Stimulated activated CD4-positive, alpha-beta T cell treated with anti-CD3 and anti-CD28 coated beads, TNF-alpha, amount 100 ng/mL, for 24 hours (primary cell): ENCODE measurements at places on chromosomes 5 and 9.

DNA sequence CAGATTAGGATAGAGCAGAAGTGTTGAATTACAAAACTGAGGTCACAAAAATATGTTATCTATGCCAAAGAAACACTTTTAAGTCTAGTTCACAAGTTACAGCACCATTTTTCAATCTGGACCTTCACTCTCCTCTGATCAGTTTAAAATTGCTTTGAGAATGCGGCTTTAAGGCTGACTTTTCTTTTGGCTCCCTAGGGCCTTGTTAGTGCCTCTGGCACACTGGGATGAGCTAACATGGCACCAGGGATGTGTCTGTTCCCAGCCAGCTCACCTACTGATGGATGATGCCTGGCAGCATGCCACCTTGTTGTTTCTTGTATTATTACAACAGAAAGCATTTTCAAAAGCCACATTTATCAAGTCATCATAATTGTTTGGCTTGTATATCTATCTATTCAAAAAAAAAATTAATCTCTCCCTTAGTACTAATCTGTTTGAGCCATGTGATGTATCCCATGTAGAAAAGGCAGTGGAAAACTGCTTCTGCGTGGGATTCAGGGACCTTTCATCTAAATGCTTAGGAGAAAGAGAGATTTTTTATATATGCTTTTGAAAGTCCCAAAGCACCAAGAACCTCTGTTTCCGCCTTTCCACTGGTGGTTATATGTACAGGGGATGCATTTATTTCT is 46.6 kb downstream of the ADAMTSL1 start:
- DNase-seq: no peak

- no peak for DNase-seq
Measured at GRCh38 chr5:168887931-168888330, 308.8 kb upstream of the PANK3 start.

DNA sequence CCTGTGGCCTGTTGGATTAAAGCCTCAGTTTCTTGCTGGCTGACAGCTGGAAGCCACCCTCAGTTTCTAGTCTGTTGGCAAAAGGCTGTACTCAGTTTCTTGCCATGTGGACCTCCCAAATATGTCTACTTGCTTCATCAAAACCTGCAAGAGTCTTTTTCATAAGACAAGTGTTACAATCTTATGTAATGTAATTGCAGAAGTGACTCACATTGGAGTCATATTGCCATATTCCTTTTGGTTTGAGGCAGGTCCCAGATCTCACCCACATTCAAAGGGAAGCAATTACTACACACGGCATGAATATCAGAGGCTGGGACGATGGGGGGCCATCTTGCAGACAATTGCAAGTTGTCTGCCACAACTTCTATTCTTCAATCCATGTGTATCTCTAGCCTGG is 286.7 kb upstream of the IL12B start:
- no peak for DNase-seq

- DNase-seq: no peak
Measured at GRCh38 chr5:33010846-33011245, 299.7 kb downstream of the NPR3 start.

GRCh38 chr9:112331674-112331952 is 1.8 kb downstream of the PTBP3 start:
- DNase-seq: no peak

GRCh38 chr5:153461341-153461740 is 29.1 kb upstream of the GRIA1 start:
- no peak for DNase-seq

DNA sequence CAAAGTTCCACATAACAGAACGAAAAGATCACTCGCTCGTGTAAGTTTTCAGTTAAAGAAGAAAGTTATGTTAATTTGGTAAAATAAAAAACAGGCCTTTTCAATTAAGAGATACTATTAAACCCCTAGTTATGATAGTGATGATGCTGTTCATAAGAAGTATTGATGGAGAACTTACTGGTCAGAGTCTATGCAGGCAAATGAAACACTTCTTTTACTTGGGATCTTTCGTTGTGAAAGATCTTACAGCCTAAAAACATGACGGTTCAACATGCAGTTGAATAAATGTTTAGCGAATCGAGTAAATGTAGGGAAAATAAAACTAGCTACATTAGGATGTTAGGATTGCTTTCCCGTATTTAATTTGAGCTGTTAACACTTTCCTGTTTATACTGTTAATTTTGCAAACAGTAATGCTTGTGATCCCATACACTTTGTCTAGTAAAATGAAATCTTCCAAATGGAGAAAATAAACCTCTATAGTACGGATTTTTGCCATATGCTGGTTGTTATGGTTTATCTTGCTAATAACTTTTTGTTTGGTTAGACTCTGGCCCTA is 2.0 kb downstream of the RHOBTB3 start:
- DNase-seq: no peak

- DNase-seq: no peak
Measured at GRCh38 chr9:129435988-129436717, 184.7 kb downstream of the C9orf50 start.

DNA sequence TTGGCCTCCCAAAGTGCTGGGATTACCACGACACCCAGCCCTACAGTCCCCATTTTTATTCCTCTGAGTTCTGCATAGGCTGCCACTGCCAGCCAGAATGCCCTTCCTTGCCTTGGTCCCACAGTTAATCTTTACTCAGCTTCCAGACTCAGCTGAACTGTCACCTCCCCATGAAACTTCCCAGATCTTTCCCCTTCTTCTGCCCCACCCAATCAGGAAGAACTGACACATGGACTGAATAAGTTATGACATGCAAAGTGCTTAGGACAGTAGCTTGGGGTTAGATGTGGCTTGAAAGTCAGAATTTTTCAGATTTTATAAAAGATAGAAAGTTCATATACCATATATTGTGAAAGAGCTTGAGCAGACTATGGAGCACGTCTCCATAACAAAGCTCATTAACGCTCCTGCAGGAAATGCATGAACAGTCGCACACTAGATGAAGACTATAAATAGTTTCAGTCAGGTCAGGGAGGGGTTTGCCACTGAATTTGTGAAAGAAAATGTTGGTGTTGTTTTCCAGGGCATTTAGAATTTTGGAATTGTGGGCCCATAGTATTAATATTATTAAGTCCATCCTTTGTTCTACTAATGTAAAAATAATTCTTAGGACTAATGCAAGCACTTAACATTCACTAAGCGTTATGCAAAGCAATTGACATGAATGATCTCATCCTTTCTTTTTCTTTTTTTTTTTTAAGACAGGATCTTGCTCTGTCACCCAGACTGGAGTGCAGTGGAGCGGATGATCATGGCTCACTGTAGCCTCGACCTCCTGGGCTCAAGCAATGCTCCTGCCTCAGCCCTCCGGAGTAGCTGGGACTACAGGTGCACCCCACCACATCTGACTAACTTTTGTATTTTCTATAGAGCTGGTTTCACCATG is 36.1 kb upstream of the DENND1A start:
- no peak for DNase-seq

GRCh38 chr5:138696501-138696900 is 56.7 kb upstream of the CTNNA1 start:
- no peak for DNase-seq

GRCh38 chr9:122347348-122348287 is 23.2 kb upstream of the PTGS1 start:
- no peak for DNase-seq

DNA sequence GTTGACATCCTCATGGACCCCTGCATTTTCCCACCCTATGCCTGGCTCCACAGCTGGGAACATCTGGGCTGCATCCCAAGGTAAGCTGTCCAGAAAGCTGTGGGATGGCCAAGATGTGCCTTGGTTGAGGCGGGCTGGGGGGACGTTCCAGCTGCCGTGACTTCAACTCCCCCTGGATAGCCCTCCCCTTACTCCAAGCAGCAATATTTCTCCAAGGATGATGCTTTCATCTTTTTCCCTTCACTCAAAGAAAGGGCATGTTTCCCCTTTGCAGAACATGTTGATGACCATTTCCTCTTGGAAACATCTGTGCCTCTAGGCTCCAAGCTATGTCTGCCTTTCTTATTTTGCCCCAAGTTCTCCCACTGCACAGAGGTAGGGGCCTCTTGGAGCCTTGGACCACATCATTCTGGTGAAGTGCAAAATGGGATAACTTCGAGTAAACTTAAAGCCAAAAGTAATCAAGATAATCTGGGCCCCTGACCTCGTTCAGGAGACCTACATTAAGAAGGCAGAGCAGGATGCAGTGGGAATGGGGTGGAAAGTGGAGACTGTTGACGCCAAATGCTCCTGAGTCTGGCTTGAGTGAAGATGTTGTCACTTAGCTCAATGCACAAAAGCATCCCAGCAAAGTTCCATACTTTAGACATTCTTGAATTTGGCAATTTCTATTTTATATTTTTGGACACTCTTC is 175.2 kb downstream of the GAS1 start:
- no peak for DNase-seq

DNA sequence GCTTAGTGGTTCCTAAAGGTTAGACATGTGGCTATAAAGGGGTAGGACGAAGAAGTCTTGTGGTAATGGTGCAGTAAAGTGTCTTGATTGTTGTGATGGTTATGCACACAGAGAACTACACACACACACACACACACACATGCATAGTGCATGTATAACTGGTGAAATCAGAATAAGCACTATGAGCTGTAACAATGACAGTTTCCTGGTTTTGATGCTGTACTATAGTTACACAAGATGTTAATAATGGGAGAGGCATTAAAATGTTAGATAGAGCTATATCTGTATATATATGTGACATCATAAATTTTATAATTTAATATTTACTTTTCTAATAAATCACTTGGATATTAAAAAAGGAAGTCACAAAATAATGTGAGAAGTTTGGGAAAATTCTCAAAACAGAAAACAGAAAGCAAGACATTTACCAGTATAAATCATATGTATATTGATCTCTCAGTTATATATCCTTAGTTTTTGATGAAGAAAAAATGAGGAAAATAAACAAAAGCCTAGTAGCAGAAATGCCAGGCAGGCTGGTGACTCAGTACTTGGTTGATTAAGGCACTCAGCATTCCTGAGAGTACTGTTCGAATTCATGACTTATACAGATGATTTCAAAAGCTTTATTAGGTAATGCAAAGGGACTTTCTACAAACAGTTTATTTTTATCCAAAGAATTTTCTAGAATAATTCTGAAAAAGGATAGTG is 350.5 kb upstream of the DAB2 start:
- no peak for DNase-seq

- DNase-seq: no peak
Measured at GRCh38 chr5:142654578-142655058, 31.3 kb downstream of the FGF1 start.

- DNase-seq: no peak
Measured at GRCh38 chr9:133277467-133277866, 2.5 kb upstream of the ABO start.

DNA sequence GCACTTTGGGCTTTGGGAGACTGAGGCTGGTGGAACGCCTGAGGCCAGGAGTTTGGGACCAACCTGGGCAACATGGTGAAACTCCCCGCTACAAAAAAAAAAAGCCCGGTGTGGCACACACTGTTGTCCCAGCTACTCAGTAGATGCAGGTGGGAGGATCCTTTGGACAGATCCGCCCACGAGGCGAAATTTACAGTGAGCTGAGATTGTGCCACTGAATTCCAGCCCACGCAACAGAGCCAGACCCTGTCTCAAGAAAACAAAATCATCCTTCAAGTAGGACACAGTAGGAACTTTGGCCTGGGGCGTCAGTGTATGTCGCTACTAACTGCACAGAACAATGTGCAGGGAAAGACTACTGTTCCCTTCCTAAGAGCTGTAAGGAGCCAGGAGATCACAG is 4.8 kb downstream of the RPS14 start:
- DNase-seq: no peak

- DNase-seq: no peak
Measured at GRCh38 chr5:79699763-79700400, 10.2 kb downstream of the CMYA5 start.

GRCh38 chr5:73303148-73304079 is 130.4 kb downstream of the TMEM174 start:
- no peak for DNase-seq
